ENCODE measurements at places on chromosomes 11 and 22.

- DNase-seq, result no peak
Measured at GRCh38 chr11:116576526-116576925, 196.3 kb downstream of the BUD13 start.

DNA sequence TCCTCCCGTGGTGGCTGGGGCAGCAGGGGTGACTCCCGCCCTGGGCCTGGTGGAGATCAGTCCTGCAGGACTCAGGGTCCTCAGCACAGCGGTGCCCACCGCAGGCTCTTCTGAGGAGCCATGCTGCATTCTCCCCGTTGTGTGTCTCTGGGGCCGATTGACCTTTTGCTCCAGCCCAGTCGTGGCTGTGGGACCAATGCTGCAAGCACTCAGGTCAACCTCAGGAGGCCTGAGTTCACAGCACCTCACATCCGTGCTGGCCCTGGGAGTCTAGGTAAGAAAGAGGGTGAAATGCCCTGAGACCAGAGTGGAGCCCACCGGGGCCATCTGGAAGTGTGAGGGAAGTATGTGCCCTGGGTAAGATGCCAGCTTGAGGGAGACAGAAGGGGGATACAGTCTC is 316.1 kb upstream of the B3GAT1 start:
- no peak for DNase-seq

- no peak for DNase-seq
Measured at GRCh38 chr11:95055283-95055897, 6.2 kb downstream of the KDM4F start.

GRCh38 chr11:120774591-120775386 is 249.1 kb upstream of the TBCEL start:
- DNase-seq, result no peak

DNA sequence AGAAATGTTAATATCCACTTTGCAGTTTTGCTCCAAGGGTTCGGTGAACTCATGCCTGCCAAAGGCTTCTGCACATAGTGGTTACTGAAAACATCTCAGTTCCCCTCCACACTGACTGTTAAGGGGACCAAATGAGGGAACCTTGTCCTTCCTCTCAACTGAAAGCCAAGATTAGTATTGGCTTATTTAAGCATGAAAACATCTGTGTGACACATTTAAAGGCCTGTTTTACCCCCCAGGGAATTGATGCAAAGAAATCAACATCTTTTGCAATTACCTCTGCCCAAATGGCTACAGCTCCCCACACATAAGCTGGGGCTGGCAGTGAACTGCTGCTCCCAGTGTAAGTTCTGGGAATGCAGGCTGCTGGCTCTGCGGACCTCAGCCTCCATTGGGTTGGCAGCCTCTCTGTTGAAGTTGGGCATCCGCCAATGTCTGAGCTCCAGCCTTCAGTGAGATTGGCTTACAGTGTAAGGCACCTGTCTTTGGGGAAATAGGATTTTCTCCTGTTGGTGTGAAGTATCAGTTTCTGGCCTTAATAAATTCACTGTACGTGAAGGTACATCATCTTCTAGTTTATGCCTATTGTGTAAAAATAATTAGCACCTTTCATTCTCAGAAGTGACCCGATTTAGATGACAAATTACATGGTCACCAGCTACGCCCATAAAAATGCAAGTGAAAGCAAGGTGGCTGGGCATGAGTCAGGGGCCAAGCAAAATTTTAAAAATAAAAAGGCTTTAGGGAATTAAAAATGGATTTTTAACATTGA is 213.4 kb upstream of the SYN3 start:
- no peak for DNase-seq

DNA sequence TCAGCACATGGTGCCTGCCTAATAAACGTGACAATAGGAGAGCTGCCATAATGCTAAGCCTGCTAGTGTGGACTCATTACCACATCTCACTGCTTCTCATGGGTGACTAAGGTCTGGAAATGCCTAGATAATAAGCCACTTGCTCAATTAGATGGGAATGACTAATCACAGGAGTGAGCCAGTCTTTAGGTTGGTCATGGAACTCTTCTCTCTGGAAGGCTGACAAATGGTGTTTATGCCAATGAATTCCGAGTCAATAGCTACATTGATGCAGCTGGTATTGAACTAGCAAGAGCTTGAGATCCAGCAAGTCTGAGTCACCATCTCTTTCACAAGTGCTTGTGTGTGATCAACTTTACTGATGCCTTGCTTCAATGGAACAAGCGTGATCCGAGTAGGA is 334.9 kb downstream of the OPCML start:
- DNase-seq, result no peak

DNA sequence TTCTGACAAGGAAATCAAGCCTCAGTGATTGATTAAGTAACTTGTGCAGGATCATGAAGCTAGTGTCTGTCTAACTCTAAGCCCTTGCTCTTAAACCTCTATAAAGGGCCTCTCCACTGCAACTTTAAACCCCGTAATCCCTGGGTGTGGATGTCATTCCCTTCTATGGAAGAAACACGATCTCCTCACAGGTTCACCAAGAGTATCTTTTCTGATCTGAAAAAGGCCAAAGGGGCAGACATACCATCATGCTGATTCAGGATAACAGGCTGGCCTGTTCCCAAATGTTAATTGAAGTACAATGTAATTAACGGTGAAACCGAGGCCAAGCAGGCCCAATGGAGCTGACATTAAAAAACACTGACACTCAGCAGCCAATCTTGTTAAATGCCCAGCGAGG is 17.1 kb downstream of the TTC12 start:
- no peak for DNase-seq

DNA sequence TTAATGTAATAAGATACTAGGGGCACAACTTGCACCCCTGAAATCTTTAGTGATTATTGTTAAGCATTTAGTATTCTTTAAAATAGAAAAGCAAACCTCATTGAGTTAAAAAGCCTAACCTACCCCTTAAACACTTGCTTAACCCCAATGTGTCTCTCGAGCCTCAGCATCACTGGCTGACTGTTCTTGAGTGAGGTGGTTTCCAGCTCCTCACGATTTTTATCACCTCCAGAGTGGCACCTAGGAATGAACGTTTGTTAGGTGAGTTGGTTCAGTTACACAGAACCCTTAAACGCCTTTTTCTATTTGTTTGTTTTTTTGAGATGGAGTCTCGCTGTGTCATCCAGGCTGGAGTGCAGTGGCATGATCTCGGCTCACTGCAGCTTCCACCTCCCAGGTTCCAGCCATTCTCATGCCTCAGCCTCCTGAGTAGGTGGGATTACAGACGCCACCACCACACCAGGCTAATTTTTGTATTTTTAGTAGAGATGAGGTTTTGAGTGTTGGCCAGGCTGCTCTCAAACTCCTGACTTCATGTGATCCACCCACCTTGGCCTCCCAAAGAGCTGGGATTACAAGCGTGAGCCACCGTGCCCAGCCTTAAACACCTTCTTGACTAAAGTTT is 13.7 kb downstream of the YWHAH start:
- DNase-seq, result no peak

- DNase-seq, result no peak
Measured at GRCh38 chr11:102430158-102430836, 22.3 kb downstream of the TMEM123 start.

- DNase-seq, result no peak
Measured at GRCh38 chr22:47802421-47802820, 1040.0 kb downstream of the TBC1D22A start.

- no peak for DNase-seq
Measured at GRCh38 chr11:66768088-66768521, 39.1 kb upstream of the SPTBN2 start.

GRCh38 chr22:47391169-47392053 is 629.0 kb downstream of the TBC1D22A start:
- DNase-seq, result no peak

DNA sequence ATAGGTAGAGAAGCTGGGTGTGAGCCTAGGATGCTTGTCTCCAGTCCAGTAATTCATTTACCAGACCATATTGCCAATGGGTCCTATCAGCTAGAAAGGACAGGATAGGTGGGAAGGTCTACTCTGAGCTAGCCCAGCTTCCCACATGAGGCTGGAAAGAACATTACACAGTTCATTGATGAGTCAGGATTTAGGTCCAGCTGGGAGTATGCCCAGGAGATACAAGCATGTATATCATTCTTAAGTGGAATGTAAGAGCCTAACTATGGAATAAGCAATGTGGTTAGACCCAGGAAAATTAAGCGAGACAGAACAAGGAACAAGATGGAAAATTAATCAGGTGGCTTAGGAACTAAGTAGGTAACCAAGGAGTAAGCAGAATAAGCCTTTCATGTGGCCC is 59.0 kb upstream of the TBCEL start:
- no peak for DNase-seq

DNA sequence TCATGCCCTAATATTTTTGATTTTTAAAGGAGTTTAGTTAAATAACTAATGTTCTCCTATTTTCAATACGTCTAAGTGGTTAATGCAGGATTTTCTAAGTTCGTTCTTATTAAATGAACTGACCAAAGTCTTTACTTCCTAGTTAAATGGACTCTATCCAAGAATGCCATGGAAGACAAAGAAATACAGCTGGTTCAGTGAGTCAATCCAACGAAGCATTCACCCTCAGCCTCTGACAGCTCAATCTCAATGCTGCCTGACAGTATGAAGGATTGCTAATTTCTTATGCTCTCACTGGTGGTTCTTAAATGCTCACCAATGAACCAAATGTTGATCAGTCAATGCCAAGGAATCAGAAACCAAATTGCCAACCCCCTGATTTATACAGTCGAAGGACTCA is 219.4 kb downstream of the CADM1 start:
- DNase-seq, result no peak

- DNase-seq, result no peak
Measured at GRCh38 chr11:12150831-12151382, 40.5 kb downstream of the MICAL2 start.

DNA sequence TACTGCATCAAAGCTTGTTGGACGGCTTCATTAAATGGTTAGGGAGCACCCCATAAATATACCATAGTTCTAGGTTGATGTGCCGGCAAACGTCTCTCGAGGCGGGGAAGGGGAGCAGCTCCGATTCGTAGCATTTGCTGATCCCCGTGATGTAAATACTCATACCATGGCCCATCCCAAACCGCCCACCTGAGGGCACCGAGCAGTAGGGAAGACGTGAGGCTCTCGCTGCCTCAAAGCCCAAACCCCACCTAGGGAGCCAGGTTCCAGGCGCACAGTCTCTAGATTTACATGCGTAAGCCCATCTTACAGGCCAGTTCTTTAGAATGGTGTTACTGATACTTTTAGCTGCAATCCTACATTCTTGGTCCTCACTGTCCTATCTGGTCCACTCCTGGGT is 124.0 kb downstream of the FEZ1 start:
- DNase-seq, result no peak

GRCh38 chr11:10534316-10534715 is 6.7 kb downstream of the RNF141 start:
- DNase-seq, result no peak

DNA sequence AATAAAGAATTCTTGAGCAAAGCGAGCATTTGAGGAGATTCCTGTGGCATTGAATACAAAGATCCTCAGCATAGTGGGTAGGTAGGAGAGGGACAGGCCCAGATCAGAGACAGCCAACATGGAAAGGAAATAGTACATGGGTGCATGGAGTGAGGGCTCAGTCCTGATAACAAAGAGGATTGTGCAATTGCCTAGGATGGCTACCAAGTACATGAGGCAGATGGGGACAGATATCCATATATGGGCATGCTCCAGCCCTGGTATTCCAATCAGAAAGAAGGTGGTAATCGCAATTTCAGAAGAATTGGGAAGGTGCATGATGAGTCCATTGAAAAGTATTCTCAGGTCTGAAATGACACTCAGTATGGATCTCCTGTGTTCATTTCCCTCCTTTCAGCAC is 8.6 kb downstream of the OR51T1 start:
- no peak for DNase-seq

- DNase-seq, result no peak
Measured at GRCh38 chr11:111019451-111019850, 226.1 kb upstream of the POU2AF2 start.

DNA sequence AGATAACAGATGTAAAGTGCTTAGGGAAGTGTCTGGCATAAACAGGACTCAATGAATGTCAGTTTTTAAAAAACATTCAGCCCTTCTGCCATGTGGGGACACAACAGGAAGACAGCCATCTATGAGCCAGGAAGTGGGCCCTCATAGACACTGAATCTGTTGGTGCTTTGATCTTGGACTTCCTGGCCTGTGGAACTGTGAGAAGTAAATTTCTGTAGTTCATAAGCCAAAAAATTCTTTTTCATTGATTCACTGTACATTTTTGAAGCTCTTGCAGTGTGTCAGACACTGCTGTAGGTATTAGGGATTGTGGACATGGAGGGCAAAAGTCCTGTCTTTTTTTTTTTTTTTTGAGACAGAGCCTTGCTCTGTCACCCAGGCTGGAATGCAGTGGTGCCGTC is 188.6 kb downstream of the HIPK3 start:
- DNase-seq, result no peak

- no peak for DNase-seq
Measured at GRCh38 chr11:77883775-77884174, 62.8 kb downstream of the AAMDC start.

- no peak for DNase-seq
Measured at GRCh38 chr11:95360377-95361075, 129.5 kb upstream of the SESN3 start.

- DNase-seq, result no peak
Measured at GRCh38 chr11:1155274-1155693, 2.5 kb upstream of the MUC5AC start.

DNA sequence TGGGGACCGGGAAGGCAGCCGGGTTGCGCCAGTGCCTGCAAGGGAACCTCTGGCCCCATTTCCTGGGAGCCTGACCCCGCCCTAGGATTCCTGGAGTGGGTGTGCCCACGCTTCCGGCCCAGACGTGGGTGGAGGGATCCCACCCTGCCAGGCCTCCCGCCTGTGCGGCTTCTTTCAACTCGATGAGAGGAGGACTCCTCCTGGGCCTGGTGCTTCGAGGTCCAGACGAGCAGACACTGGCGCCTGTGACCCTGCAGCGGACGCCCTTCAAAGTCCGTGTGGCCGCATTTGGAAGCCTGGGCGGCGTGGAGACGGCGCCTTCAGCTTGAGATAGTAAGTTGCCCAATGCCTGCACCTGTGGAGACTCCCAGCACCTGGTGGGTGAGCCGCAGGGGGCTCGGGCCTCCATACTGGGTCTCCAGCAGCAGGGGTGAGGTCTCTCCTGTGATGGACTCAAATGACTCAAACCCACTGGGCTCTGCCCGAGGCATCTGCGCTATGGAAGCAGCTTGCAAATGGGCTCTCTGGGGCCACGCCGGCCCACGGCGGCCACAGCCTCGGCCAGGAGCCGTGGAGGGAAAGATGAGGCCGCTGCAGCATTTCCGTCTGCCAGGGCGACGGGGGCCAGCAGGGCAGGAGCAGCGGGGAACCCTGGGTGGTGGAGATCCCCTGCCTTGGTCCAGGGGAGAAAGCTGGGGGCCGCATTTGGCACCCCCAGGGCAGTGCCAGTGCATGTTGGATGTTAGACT is 64.3 kb upstream of the PPARA start:
- no peak for DNase-seq

GRCh38 chr11:9732453-9732852 is 68.6 kb downstream of the SWAP70 start:
- DNase-seq, result no peak

GRCh38 chr11:33262011-33262645 is 4.9 kb downstream of the HIPK3 start:
- DNase-seq, result no peak
